ENCODE measurements at places on chromosomes 2 and 18.

GRCh38 chr2:20421336-20421987, 25.4 kb upstream of the RHOB start:
- no peak for DNase-seq

GRCh38 chr2:110104025-110104771, 11.4 kb downstream of the MALL start:
- peak; percentile 35 for DNase-seq

GRCh38 chr2:51650769-51651168, 618.8 kb upstream of the NRXN1 start:
- no peak for DNase-seq

GRCh38 chr2:67865917-67866316, 196.9 kb downstream of the C1D start:
- DNase-seq = no peak

- no peak for DNase-seq
These were observed 38.1 kb downstream of the LRRTM4 start for GRCh38 chr2:77484026-77484425.

- no peak for DNase-seq
These were observed 75.5 kb upstream of the ODC1 start for GRCh38 chr2:10523406-10524189.

GRCh38 chr2:226198956-226199355, 600.7 kb downstream of the IRS1 start:
- DNase-seq = no peak

DNA sequence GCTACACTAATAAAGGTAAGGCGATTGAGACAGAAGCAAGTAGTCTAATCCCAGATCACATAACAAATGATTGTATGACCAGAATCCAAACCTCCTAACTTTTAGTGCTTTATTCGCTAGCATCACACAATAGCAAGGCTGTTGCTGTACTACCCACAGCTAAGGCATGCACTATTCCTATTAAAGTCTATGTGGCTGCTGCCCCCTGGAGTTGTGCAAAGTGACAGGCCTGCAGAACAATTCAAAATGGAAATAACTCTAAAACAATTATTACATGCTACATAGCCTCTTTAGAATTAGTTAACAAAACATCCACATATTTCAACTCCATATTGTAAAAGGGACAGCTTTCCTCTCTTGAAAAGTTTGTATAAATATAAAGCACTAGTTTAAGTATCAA, 6.0 kb downstream of the ERBB4 start:
- DNase-seq = no peak

- no peak for DNase-seq
These were observed 38.3 kb upstream of the WIPF1 start for GRCh38 chr2:174635776-174636404.

GRCh38 chr18:69282371-69282770, 118.3 kb upstream of the DOK6 start:
- no peak for DNase-seq

DNA sequence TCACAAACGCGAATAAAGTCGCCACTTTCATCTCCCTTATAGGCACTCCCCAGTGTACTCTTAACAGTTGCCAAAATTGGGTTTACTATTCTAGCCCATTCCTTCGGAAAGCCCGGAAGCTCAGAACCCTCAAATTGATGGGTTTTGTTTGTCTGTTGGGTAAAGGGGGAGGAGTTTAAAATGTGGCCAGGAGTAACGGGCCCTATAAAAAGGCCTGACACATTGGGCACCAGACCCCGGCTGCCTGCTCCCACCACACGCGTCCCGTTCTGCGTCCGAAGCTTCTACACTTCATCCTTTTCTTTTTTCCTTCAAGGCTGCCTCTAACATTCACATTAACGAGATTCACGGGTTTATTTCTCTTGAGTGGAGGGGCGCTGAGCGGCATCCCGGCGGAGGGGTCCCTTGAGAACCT, 837 bp downstream of the NHEJ1 start:
- no peak for DNase-seq

All from NCI-H1105 (cell line).